ENCODE measurements at places on chromosomes 2 and 18.

- DNase-seq: no peak
Measured at GRCh38 chr2:51734115-51734514, 702.2 kb upstream of the NRXN1 start.

GRCh38 chr2:136376798-136377211, 258.9 kb upstream of the CXCR4 start:
- DNase-seq: no peak

DNA sequence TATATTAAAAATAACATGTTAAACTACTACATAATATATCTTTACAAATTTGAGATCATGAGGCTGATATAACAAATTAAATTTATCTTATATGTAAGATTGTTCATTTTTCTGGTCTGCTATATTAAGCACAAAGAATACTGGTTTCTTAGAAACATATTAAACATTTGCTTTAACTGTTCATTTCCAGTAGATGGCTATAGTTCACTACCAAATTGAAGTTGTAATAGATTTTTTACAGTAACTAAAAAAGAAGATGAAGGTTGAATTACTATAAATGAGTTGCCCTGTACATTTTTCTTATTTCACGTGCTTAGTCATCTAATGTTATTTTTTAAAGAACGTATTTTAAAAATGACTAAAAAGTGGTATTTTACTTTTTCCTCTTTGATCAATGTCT, 57.0 kb downstream of the ZNF407 start:
- DNase-seq: no peak

GRCh38 chr2:163205589-163206254, 367.2 kb upstream of the KCNH7 start:
- DNase-seq: no peak

- DNase-seq: no peak
Measured at GRCh38 chr2:180983468-180984242, 3.2 kb downstream of the UBE2E3 start.

DNA sequence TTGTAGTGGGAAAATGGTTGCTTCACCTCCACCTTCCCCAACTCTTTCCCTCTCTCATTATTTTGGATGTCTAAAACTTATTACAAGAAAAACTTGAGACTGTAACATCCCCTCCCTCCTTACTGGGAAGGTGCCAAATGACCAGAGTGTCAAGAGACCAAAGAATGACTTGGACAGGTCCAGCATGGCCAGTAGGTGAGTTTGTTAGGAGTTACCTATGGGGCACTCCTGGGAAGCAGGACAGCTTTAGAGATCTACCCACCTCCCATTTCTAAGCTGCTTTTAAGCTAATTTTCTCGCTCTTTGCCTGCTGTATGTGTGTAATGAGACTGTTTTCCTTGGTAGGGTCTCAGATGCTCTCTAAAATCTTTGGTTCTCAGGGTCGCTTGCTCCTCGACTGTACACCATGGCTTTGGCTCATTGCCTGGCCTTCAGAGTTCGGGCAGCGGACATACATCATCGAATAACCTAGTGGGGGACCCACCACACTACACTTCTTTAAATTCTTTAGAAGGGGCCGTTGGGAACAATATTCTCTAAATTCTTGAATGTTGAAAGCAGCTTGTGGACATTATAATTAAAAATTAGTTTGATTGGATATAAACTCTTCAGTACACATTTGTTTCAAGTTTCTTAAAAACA, 45.2 kb downstream of the SLC30A6 start:
- no peak for DNase-seq

DNA sequence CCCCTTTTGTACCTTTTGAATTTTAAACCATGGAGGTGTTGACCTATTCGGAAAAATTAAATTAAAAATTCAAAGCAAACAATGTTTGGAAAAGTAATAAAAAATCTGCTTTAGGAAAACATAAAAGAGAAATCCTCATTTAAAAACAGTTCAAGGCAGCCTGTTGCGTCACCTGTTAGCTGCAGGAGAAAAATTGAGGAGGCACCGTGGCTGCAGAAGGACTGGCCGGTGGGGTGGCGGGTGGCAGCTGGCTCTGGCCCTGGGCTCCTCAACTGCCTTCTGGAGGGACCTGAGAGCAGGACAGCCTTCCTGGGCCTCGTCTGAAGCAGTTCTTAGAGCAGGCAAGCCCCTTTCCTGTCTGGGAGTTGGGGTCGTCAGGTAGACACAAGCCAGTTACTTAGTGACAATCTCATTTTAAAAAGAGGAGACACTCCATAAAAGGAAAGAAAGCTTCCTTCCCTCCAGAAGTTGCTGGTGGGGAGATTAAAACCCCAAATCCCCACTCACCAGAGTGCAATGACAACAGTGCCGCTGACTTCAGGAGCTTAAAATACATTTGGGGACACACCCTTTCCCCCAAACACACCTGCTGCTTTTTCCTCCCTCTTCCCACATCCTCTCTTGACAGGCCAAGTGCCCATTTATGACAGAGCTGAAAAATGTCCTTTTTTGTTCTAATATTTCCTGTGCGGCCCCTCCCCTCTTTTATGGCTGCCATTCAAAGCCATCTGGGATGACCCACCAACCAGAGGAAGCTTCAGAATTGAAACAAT, 9.7 kb downstream of the ZBTB7C start:
- DNase-seq: no peak

DNA sequence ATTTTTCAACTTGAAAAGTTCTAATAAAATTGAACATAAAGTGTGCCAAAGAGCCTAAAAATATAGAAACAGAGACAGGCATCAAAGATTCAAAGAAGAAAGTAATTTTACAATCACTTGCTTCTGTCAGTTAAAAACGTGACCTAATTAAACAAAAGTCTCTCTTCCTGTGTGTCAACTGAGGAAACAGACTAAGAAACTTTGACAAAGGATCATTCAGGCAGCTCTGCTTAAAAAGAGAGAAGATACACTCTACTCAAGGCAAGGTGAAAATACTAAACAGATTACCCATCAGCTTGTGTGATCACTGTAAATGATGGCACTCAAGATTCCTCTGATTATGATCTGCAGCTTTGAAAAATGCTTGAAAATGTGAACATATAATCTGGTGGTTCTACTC, 47.8 kb downstream of the DYM start:
- DNase-seq: no peak

GRCh38 chr2:67394734-67395133, 2.4 kb upstream of the ETAA1 start:
- no peak for DNase-seq

DNA sequence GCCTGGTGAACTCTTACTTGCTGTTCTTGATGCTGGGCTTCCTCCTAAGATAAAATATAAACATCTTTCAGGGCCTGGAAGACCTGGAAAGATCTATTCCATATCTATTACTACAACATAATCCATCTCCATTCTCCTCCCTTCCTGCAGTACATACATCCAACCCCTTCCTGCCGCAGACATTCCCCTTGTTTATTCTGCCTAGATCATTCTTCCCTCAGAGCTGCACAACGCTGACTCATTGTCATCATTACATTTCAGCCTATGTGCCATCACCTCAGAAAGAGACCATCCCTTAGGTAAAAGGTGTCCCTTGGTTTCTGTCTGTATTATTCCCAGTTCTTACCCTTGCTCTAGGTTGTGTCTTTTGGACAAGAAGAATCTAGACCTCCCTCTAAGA, 2.5 kb upstream of the CDH7 start:
- DNase-seq: no peak

DNA sequence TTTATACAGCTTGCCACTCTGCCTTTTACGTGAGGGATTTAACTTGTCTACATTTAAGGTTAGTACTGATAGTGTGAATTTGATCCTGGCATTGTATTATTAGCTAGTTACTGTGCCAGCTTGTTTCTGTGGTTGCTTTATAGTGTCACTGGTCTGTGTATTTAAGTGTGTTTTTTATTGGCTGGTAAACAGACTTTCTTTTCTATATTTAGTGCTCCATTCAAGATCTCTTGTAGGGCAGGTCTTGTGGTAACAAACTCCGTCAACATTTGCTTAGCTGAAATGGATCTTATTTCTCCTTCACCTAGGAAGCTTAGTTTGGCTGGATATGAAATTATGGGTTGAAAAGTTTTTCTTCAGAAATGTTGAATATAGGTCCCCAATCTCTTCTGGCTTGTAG, 1971.0 kb upstream of the LRRTM1 start:
- no peak for DNase-seq

- DNase-seq: no peak
Measured at GRCh38 chr18:48902856-48903601, 47.7 kb downstream of the SMAD7 start.

- no peak for DNase-seq
Measured at GRCh38 chr2:42060718-42061619, 13.1 kb downstream of the PKDCC start.

DNA sequence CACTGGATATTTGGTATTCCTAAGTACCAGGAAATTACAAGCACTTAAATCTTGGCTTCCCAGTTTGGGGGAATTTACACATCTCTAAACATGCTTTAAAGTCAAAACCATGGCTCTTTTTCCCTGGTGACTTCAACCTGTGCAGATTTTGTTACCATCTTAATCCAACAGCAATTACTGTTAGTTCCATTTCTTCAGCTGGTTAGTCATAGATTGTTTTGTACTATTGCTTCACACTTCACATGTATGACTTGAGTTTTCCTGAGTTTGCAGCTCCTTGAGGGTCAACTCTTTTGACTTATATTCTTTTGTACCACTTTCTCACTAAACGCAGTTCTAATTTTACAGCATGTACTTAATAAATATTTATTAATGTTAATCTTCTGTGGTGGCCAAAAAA, 203.4 kb upstream of the RND3 start:
- no peak for DNase-seq

DNA sequence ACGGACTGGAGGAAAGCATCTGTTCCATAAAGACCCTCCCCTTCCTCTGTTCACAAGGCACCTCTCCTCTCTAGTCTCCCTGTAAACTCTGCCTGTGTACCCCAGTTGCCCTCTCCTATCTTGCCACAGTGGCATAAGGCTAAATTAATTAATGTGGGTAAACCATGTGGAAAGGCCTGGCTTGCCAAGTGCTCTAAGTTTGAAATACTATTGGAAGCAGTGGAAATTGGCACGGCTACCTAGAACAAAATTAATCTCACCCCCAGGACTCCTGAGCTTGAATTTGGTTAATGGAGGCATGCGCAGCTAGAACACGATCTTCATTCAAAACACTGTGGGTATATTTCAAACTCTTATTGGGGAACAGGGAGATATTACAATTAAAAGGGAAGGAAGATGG, 19.2 kb upstream of the SLC14A2 start:
- DNase-seq: no peak

- no peak for DNase-seq
Measured at GRCh38 chr18:68763083-68763482, 34.8 kb upstream of the CCDC102B start.

DNA sequence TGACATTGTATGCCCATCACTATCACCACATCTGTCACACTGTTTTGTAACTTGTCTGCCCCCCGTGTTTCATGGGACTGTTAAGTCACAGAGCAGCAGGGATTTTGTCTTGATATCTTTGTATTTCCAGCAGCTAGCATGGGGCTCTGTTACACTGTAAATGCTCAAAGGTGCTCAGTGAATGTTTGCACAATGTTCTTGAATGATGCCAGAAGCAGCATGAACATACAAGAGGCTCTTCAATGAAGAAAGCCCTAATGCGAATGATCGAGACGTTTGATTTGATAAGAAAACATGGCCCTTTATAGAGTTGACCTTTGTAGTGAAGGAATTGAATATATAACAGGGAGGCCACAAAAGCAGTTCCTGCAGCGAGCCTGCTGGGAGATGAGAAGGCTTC, 120.9 kb upstream of the TTC39C start:
- no peak for DNase-seq

- DNase-seq: no peak
Measured at GRCh38 chr2:225086915-225087314, 44.6 kb upstream of the DOCK10 start.

- no peak for DNase-seq
Measured at GRCh38 chr2:144595279-144595678, 75.4 kb upstream of the ZEB2 start.

- DNase-seq: no peak
Measured at GRCh38 chr2:32453242-32454062, 96.6 kb downstream of the BIRC6 start.

DNA sequence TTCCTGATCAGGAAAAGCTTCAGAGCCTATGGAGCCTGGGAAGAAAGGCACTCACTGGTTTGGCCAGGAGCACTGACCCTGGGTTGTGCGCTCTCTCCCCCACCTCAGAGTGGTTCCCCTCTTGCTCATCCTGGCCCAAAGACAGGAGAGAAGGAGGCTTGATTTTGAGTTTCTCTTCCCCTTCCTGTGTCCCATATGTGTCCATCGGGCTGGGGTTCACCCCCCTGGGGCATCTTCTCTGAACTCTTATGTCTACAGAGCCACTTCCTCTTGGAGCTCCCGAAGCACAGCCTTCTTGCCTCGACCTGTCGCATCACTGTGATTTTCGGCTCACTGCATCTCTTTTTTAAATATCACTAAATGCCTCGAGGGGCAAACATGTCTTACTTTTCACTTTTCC, 692.3 kb downstream of the RNF144A start:
- no peak for DNase-seq

DNA sequence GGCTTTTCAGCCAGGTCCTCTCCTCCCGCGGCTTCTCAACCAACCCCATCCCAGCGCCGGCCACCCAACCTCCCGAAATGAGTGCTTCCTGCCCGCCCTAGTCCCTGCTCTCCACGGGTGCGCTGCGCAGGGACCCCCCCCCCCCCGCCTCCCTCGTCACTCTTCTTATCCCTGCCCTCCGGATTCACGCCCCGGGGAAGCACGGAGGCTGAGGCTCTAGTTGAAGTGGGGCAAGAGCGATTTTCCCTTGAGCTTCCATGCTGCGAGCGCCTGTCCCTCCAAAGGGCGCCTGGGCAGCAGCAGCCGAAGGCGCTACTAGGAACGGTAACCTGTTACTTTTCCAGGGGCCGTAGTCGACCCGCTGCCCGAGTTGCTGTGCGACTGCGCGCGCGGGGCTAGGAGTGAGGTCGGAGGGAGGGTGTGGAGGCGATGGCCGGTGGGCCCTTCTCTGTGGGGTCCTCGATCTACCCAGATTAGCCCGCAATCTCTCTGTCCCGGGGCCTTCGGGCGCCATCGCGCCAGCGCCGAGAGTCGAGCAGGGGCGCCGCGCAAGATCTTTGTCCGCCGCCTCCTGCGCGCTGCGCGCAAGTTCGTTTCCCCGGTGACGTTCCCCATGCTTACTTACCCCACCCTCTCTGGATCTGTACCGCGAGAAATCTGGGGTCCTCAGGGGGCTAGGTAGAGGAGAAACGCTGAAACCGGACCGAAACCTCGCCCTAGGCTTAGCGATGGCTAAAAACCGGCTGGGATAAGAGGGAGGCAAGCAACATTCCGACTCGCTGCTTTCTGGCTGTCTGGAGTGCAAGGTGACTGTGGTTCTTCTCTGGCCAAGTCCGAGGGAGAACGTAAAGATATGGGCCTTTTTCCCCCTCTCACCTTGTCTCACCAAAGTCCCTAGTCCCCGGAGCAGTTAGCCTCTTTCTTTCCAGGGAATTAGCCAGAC, 677 bp downstream of the GAD1 start:
- no peak for DNase-seq

GRCh38 chr2:237702441-237703391, 75.3 kb downstream of the LRRFIP1 start:
- no peak for DNase-seq

DNA sequence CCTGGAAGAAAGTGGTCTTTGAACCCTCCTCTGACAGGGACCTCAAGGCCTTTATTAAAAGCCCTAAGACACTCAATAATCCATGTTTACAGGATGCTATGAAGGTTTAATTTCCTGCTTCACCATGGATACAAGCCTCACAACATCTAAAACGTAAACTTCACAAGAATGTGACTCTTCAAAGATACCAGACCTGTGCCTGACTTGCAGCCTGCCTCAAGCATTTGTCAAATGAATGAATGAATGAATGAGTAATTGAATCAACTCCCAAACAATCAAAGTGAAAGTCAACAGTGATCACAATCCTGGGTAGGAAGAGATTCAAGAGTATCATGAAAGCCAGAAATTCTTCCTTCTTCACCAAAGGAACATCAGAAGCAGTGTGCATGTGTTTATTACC, 30.4 kb downstream of the KLF7 start:
- no peak for DNase-seq
